ENCODE measurements at places on chromosomes 3 and 15.
A peak's percentile ranks its signal among the peaks of the same experiment; 100 is the strongest.

GRCh38 chr3:14401692-14402303 lies 608 bp upstream of the SLC6A6 start:
- DNase-seq, result no peak

GRCh38 chr3:156705761-156706616 lies 31.6 kb downstream of the TIPARP start:
- no peak for DNase-seq

DNA sequence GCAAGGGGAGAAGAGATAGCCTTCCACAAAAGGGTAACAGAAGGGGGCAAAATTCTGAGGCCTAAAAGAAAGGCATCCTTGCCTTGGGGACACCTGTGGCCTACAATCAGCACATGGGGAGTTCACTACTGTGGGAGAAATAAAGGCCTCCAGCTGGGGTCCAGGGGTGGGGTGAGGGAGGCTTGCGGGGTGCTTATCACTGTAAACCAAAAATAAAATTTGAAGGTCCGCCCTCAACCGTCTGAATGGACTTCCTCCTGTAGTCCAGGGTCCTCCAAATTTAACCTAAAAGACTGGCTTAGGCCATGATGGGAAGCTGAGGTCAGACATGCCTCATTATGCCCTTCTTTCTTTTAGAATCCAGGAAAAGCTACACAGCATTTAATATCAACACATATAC lies 2.1 kb upstream of the POLR2M start:
- no peak for DNase-seq

GRCh38 chr3:13494463-13495350 lies 14.6 kb downstream of the HDAC11 start:
- no peak for DNase-seq

GRCh38 chr3:28989646-28990089 lies 291.2 kb upstream of the RBMS3 start:
- no peak for DNase-seq

GRCh38 chr3:126983653-126984390 lies 907 bp downstream of the PLXNA1 start:
- DNase-seq, result peak; percentile 26

GRCh38 chr3:45730409-45731154 lies 41.4 kb downstream of the SACM1L start:
- DNase-seq, result no peak

GRCh38 chr3:136544532-136544931 lies 207.6 kb downstream of the STAG1 start:
- no peak for DNase-seq

DNA sequence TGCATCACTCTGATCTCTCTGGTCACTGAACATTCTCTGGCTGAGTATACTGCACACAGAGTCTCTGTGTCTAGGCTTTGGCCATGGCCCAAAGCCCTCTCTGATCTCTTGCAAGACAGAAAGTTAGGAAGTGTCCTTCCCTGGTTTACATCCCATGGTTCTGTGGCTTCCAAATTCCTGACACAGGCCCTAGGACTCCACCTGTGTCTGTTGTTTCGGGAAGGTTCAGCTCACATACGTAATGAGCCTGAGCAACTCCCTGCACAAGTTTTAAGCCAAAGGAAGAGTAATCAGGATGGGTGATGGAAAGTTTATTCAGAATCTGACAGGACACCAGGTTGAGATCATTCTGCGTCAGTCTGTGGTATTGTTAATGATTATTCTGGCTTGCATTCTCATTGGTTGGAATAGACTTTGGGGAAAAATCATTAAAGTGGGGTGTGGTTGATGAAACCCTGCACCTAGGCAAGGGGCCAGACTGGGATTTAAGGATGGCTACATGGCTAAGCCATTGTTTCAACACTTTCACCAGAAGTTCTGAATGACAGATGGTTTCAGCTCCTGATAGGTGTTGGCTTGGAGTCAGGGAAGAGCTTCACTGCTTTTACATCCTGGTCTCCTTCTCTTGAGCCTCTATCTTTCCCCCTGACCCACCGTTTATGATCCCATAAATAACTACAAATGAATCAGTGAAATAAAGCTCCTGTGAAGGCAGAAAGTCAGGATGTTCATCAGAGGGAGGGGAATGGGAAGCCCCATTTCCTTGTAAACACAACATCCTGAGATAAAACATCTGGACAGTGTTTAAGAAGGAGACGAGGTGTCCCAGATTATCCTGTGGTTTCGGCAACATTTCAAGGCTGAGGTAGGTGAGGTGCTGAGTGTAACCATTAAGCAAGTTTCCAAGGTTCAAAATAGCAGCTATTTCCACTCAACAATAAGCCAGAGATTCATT lies 14.1 kb downstream of the LCMT2 start:
- DNase-seq, result no peak

DNA sequence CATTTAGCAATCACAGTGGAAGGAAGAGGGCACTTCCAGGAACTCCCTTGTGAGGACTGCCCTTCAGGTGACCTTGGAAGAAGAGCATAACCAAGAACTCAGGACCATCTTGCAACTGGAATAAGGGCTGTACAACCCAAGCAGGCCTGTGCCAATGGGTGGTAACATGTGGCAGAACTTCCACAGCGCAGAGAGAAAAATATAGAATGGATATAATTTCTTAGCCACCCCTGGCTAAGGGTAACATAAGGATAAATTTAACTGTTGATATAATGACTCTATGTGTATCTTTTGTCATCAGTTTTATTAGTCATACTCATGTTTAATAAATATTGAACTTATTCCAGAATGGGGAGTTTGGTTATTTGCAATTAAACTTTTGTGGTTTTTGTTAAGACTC lies 13.4 kb upstream of the MFSD1 start:
- no peak for DNase-seq

GRCh38 chr15:66648588-66648987 lies 53.4 kb upstream of the SMAD6 start:
- no peak for DNase-seq

DNA sequence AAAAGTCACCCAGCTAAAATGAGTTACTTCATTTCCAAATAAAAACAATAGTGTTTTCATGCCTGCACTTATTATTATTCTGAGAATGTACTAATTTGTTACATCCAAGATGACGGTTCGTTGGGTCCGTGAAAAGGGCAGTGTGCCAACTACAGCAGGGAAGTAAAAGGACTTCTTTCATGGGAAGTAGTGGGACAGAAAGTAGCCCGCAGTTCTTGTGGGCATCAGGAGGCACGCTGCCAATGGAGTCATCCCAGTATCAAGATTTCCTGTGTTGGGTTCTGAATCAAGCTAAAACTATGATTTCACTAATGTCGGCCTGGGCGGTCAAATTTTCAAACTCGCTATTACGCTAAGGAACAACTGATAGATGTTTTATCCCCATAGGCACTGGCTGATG lies 254.5 kb upstream of the SOX2 start:
- DNase-seq, result no peak

GRCh38 chr3:60555686-60556354 lies 695.4 kb downstream of the FHIT start:
- DNase-seq, result no peak

DNA sequence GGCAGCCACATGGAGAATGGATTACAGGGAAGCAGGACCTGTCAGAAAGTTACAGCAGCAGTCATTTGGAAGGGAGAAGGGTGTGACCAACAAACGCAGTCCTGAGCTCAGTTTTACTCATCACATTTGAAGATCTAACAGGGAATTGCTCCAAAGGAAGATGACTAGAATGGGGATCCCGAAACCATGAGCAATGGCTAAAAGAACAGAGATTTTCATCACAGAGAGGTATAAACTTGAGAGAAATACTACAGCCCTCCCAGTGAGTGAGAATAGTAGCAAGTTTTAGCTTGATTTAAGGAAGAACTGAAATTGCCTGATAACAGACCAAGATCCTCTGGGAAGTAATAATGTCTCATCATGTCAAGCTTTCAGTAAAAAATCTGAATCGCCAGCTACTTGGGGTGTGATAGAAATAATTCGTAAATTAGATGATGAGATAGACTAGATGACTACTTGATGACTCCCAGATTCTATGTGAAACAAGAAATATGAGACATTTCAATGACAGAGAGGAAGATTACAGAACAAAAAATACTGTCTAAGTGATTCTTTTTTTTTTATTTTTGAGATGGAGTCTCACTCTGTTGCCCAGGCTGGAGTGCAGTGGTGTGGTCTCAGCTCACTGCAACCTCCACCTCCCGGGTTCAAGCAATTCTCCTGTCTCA lies 16.9 kb downstream of the CD47 start:
- DNase-seq, result no peak

DNA sequence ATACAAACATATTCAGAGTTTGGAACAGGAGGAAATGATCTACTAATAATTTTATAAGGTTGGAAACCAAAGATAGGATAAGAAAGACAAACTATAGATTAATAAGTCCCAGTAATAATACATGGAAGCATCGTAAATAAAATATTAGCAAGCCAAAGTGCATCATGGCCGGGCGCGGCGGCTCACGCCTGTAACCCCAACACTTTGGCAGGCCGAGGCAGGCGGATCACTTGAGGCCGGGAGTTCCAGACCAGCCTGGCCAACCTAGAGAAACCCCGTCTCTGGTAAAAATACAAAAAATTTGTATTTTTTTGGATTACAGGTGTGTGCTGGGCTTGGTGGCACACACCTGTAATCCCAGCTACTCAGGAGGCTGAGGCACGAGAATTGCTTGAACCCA lies 14.9 kb downstream of the MUC4 start:
- no peak for DNase-seq

DNA sequence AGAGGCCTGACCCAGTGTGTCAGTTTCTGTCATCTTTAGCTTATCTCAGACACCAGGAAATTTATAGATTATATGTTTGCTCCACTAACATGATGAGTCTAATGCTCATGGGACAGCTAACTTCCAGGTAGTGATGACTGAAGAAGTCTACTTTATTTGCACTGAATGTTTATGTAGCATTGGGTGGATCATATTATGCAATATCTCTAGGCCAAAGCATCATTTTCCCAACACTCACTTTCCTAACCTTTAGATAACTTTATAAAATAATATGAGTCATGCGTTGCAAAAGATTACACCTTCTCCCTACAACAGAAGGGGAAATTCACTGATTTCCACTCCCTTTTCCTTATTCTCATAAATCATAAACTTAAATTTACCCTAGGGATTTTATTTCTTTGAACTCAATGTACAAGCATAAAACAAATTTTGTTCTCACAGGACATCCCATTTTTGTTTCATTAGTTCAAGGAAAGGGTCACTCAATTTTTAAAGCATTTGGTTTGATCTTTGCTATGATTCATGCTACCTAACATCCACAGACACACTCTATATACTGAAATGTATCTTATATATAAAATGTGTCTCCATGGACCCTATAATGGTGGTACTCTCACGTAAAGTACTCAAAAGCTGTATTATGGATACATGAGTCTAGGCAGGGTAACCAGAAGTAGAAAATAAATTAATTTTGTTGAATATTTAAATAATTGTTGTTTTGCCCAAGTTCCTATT lies 225.2 kb downstream of the WDR72 start:
- DNase-seq, result no peak

GRCh38 chr15:85354461-85354860 lies 25.9 kb upstream of the AKAP13 start:
- DNase-seq, result no peak

DNA sequence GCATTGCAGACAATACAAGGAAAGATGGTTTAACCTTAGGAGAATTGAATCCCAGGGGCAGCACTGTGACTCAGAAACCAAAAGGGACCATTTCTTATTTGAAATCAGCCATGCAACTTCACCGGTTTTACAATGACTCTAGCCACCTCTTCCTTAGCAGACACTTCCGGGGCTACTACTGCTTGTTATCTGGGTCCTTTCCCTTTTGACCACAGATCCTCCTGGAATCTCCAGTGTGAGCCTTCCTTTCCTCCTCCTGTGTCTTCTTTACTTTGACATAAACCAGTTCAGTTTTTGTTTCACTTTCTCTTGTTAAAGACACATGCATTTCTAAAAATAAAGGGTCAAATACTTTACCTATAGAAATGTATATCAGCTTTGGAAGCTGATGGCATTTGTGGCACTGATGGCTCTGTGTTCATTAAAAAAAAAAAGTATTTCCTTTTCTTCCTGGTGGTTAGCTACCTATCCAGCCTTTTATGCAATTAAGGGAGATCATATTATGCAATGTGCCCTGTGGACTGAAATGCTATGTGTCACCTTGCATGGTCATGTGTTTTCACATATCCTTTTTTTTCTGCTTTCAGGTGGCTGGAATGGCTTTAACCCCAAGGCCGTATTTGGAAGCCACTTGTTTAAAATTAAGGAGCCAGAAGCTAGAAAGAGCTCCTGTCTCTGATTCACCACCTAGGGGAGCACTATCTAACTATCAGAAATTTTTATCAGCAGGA lies 296.2 kb downstream of the CHL1 start:
- DNase-seq, result no peak

DNA sequence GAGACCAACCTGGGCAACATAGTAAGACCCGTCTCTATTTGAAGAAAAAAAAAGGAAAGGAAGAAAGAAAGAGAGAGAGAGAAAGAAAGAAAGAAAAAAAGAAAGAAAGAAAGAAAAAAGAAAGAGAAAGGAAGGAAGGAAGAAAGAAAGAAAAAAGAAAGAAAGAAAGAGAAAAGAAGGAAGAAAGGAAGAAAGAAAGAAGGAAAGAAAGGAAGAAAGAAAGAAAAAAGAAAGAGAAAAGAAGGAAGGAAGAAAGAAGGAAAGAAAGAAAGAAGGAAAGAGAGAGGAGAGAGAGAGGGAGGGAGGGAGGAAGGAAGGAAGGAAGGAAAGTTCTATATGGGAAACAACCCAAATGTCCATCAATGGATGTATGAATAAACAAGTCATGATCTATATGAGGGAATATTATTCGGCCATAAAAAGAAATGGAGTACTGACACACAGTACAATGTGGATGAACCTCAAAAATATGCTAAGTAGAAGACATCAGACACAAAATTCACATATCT lies 28.8 kb upstream of the TM4SF1 start:
- no peak for DNase-seq

GRCh38 chr15:70561885-70562284 lies 201.5 kb downstream of the UACA start:
- DNase-seq, result no peak

DNA sequence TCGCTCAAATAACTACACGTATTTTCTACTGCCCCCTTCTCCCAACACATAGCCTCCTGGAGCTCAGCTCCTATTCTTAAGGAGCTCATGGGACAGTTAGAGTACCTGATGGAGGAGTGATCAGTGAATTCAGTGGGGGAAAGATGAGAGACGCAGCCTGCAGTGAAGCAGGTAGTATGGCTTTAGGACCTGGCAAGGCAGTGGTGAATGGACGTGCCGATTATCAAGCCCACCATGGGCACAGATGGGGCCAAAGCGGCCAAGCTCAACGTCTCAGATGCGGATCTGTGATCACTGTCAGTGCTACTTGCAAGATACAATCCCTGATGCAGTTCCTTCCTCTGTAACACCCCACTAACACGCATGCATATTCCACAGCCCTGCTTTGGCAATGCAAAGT lies 45.8 kb upstream of the ATP2B2 start:
- no peak for DNase-seq

GRCh38 chr3:154884952-154885351 lies 195.2 kb upstream of the MME start:
- DNase-seq, result no peak

Measured in stimulated activated CD4-positive, alpha-beta T cell treated with anti-CD3 and anti-CD28 coated beads, Interleukin-2, amount 100 ng/mL, for 48 hours (primary cell).